ENCODE measurements at places on chromosomes 7 and 10.

- peak; percentile 84 for DNase-seq
These were observed 34.5 kb upstream of the EBLN1 start for GRCh38 chr10:22252224-22252800.

DNA sequence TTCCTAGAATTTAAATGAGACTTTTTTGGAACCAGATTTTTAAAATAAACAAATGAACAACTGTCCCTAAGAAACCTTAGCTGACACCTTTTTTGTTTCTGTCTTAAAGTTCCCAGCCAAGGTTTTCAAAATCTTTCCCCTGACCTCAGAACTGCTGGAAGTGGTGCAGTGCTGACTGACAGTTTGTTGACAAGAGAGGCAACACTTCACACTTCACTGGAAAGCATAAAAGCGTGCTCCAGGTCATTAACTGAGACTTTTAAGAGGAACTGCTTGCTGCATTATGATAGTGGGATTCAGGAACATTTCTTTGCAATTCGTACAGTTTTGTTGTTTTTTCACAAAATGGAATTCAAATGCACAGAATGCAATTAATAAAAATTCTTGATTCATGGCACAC lies 36.2 kb downstream of the SYPL1 start:
- DNase-seq: no peak

- no peak for DNase-seq
These were observed 74.2 kb downstream of the NXPH1 start for GRCh38 chr7:8507566-8507965.

DNA sequence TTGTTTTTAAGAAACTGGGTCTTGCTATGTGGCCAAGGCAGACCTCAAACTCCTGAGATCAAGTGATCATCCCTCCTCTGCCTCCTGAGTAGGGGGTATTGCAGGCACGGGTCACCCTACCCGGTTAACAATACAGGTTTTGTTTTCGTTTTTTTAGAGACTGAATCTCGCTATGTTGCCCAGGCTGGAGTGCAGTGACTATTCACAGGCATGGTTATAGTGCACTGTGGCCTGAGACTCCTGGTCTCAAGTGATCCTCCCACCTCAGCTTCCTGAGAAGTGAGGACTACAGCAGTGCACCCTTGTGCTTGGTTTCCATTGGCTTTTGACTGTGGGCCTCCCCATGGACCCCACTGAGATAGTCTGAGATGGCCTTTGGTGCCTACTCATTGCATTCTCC lies 3.8 kb upstream of the TRIM24 start:
- DNase-seq: no peak

DNA sequence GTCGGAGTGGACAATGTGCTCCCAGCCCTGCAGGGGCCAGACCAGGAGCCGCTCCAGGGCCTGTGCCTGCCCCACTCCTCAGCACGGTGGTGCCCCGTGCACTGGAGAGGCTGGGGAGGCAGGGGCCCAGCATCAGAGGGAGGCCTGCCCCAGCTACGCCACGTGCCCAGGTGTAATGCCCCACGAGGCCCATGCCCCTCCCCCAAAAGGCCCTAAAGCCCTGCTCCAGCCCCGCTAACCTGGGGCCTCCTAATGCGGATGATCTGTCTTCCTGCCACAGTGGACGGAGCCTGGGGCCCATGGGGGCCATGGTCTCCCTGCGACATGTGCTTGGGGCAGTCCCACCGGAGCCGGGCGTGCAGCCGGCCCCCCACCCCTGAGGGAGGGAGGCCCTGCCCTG lies 23.7 kb upstream of the ZNF862 start:
- DNase-seq: no peak

- DNase-seq: no peak
These were observed 12.4 kb upstream of the SCRN1 start for GRCh38 chr7:30001998-30002397.

GRCh38 chr10:75043256-75044131 lies 68.0 kb upstream of the SAMD8 start:
- no peak for DNase-seq

Data from right hindlimb (tissue), 1 donor.